ENCODE measurements at places on chromosomes 11 and 22.
A peak's percentile ranks its signal among the peaks of the same experiment; 100 is the strongest.

DNA sequence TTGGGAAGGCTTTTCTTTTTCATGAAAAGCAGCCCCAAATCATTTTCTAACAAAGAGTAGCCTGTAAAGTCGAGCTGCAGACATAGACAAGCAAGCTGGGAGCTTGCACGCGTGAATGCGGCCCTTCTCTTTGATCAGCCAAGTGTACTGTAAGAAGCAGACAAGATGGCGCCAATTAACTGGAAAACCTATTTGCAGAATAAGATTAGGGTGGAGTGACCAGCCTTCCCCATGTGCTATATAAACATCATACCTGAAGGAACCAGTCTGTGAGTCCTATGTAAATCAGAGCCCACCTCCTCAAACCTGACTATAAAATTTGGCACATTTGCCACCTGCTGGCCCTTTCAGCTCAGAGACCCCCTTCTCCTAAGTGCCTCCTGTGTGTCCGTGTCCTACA, 982.7 kb downstream of the OPCML start:
- no peak for DNase-seq

GRCh38 chr11:126419801-126420697, 64.6 kb downstream of the ST3GAL4 start:
- DNase-seq, result peak; percentile 28

DNA sequence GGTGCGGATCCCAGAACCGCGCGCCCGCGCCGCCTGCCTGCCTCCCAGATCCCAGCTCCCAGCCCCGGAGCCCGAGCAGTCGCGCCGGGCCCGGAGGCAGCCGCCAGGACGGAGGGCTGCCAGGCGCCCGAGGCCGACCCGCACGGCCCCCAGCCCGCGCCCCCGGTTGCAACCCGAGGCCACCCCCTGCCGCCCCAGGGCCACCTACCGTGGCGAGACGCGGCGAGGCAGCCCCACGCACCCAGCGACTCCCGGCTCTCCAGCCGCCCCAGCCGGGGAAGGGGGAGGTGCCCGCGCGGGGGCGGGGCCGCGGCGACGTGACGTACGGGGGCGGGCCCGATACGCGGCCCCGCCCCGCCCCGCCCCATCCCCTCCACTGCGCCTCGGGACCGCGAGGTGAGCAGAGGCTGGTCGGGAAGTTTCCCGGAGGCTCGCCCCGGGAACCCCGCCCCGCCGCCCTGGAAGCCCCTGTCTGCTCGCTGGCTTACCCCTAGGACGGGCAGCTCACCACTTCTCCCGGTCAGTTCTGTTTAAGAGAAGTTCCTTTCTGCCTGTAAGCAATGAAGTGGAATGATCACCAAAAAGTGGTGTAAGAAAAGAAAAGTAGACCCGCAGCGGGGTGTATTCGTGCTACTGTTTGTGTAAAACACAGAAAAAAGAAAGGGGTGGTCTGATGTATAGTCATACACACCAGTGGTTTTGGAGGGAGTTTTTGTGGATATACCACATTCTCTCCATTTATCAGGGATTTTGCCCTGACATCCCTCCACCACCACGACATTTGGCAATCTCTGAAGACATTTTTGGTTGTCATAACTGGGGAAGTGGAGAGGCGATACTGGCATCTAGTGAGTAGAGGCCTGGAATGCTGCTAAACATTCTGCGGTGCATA, at the start of gene TPST2:
Gene TPST2, minus strand, starts transcription at position 288 of the 892 bp plus-strand sequence. CDS start 48,502 bp downstream, outside the sequence.
- peak; percentile 44 for DNase-seq

- DNase-seq, result no peak
Measured at GRCh38 chr11:91178366-91178765, 955.5 kb upstream of the CHORDC1 start.

DNA sequence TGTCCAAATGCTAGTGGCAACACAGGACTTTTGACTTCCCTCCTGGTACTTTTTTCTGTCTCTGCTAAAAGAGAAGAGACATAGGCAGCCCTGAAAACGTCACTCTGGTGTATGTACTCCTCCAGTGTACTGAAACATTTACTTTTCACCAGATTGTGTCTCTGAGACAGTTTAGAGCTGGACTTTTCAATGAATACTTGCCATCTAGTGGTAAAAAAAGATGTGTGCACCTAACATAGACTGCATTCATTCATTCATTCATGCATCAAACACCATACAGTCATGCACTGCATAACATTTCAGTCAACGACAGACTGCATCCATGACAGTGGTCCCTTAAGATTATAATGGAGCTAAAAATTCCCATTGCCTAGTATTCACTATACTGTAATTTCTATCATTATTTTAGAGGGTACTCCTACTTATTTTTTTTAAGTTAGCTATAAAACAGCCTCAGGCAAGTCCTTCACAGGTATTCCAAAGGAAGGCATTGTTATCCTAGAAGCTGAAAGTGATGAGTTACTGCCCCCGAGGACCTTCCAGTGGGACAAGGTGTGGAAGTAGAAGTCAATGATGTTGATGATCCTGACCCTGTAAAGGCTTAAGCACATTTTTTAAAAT, 186.2 kb downstream of the SPON1 start:
- peak; percentile 5 for DNase-seq

DNA sequence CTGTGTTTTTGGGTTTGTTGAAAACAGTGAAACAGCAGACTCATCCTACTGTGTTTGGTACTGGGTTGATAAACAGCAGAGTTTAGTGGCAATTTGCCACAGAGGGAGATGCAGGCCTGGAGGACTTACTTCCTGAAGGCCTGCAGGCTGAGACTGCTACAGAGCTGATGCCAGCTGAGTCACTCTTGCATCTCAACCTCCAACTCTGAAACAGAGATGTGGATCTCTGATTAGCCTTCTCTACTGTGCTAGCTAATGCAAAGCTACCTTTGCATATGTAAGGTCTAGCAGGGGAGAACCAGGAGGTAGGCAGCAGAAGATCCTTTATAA, 14.3 kb downstream of the ATP5MG start:
- DNase-seq, result peak; percentile 81

DNA sequence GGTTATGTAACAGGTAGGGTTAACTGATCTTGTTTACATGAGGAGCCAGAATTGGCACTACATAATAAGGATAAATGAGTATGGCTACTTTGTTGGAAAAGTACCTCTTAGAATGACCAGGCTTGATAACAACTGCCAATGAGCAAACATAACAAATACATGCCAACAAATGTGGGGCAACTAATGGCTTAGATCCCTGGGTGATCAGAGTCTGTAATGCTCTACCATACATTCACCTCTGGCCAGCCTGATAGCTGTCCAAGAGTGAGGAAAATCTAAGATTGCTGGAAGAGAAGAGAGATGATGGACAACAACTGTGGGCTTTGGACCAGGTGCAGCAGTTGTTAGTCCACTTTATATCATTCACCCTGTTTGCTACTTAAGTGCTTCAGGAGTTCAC, 1025.0 kb downstream of the NTM start:
- no peak for DNase-seq

Data from fibroblast of skin of left quadriceps (primary cell).